B cell (primary cell): ENCODE measurements at places on chromosomes 11 and 22.

DNA sequence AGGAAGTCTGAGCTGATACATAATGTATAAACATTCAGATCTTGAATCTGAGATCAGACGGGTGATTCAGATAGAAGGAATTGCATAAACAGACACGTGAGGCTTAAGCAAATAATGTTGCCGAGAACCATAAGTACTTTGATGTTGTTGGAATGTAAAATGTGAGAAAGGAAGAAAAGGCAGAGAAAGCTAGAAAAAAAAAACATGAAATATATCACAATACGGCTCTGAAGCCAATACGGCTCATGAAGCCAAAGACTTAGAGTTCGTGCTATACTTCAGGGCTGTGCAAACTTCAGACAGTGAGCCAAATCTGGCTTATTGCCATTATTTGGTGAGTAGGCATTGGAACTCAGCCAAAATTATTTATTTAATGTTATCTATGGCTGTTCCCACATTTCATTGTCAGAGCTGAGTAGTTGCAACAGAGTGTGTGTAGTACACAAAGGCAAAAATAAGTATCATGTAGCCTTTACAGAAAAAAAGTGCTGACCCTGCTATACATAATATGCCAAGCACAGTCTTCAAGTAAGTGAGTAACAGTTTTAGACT, 673.3 kb downstream of the CNTN5 start:
- DNase-seq, result no peak

- DNase-seq, result no peak
These were observed 10.1 kb upstream of the OSBP start for GRCh38 chr11:59625703-59626102.

DNA sequence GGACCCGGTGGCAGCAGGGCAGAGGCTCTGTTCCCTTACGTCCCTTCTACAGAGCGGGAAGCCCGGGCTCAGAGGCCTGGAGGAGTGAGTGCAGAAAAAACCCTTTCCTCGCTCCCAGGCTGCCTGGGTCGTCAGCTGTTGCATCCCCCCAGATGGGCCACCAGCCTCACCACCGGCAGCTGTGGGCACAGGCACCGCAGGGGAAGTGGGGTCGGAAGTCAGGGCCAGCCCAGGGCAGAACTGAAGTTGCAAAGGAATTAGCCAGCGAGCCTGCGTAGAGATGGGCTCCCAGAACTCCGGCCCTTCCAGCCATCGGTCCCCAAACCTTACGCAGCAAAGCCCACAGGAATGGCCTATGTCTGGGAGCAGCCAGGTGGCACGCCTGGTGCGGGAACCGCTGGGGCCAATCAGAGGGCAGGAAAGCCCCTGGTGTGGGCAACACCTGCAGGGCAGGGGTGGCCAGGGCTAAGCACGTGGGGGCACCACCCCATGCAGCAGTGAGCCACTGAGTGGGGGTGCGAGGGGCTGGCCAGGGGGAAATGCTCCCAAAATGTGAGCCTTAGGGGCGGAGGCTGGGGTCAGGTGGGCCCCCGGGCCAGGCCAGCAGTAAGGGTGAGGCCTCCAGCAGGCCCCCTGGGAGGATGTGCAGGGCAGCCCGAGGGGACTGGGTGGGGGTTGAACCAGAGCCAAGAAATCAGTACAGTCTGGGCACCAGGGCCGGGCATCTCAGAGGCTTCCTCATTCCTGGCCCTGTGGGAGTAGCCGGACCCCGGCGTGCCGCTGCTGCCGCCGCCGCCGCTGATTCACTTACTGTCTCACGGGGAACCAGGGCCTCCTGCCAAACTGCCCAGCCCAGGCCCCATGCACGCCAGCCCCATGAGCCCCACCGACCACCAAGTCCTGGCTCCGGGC, 58.2 kb downstream of the WNT7B start:
- DNase-seq, result no peak

DNA sequence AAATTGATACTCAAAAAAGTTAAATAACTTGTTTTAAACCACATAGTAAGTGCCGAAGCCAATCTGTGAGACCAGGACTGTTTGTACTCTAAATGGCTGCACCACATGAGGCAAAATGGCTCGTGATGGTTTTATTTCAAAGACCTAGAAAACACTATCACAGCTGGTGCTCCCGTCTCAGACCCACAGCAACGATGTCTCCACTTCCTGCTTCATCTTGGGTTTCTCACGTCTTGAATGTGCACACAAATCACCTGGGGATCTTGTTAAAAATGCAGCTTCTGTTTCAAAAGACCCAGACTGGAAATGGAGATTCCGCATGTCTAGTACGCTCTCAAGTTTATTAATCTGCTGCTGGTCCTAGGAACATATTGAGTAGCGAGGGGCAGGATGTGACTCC, 1.2 kb downstream of the CD3E start:
- no peak for DNase-seq
